ENCODE measurements at places on chromosomes 6 and 20.

- no peak for DNase-seq
Measured at GRCh38 chr6:157552820-157553485, 172.0 kb downstream of the ZDHHC14 start.

GRCh38 chr20:53527196-53527595, 66.4 kb downstream of the ZNF217 start:
- no peak for DNase-seq

DNA sequence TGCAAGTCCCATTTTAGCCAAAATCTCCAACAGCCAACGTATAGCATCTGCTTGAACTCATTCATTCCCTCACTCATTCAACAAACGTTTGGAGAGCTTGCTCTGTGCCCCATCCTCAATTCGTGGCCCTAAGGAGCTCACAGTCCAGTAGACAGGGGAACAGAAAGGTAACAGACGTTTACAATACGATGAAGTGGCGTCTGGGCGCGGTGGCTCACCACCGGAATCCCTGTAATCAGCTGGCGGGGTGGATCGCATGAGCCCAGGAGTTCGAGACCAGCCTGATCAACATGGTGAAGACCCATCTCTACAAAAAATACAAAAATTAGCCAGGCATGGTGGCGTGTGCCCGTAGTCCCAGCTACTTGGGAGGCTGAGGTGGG, 790 bp upstream of the E2F1 start:
- DNase-seq = no peak

DNA sequence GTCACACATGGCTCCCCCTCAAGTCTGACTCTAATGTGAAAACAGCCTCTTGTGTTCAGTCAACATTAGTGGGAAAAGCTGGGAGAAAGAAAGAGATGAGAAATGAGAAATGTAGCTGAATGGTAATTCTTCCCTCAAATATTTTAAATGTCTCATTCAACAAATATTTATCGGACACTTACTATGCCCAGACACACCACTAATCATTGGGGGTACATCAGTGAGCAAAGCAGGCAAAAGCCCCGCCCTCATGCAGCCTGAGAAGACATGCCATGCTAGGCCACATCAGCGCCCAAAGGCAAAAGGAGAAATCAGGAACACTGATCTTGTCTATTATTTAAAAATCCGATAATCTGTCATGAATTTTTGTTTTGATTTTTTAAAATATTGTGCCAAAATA, 89.9 kb upstream of the ASF1A start:
- DNase-seq = no peak

GRCh38 chr6:487956-488355, 96.4 kb downstream of the IRF4 start:
- DNase-seq = no peak

- no peak for DNase-seq
Measured at GRCh38 chr6:101765281-101765680, 371.8 kb downstream of the GRIK2 start.

DNA sequence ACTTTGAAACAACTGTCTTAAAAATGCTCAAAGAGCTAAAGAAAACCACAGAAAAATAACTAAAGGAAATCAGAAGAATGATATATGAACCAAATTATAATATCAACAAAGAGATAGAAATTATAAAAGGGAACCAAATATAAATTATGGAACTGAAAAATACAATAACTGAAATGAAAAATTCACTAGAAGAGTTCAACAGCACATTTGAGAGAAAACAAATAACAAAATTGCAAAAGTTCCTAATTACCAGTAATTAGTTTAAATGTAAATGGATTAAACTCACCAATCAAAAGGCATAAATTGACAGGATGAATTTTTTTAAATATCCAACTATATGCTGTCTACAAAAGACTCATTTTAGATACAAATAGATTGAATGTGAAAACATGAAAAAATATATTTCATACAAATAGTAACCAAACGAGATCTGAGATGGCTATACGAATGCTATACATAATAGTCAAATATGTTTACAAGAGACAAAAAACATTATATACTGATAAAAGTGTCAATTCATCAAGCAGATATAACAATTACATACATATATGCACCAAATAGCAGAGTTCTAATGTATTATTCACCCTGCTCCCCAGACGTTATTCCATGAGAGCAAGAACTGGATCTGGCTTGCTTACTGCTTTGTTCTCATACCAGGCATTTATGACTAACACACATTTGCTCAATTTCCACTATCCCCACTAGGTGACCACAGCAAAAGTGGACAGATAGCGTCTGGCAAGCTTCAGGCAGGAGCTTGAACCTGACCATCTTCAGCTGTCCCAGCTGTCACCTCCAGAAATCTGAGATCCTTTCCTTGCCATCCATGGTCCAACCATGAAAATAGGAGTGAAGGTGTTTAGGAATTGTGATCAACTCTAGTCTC, 72.4 kb upstream of the SIRPA start:
- DNase-seq = no peak

DNA sequence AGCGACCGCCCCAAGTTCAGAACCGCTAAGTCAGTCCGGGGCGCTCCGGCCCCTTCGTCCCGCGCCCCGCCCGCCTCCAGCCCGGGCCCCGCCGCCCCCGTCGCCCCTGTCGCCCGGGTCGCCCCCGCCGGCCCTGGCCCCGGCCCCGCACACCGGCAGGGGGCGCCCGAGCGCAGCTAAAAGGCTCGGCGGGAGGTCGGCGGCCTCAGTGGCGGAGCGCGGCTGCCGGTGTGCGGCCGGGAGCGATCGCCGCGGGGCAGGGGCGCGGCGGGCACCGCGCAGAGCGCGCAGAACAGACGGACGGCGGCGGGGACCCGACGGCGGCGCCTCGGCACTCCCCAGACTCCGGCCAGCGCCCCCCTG, at the start of gene FNDC1:
FNDC1 (plus strand) TSS at position 208 of the 363 bp plus-strand sequence. CDS start 197 bp downstream, outside the sequence.
- DNase-seq = no peak

DNA sequence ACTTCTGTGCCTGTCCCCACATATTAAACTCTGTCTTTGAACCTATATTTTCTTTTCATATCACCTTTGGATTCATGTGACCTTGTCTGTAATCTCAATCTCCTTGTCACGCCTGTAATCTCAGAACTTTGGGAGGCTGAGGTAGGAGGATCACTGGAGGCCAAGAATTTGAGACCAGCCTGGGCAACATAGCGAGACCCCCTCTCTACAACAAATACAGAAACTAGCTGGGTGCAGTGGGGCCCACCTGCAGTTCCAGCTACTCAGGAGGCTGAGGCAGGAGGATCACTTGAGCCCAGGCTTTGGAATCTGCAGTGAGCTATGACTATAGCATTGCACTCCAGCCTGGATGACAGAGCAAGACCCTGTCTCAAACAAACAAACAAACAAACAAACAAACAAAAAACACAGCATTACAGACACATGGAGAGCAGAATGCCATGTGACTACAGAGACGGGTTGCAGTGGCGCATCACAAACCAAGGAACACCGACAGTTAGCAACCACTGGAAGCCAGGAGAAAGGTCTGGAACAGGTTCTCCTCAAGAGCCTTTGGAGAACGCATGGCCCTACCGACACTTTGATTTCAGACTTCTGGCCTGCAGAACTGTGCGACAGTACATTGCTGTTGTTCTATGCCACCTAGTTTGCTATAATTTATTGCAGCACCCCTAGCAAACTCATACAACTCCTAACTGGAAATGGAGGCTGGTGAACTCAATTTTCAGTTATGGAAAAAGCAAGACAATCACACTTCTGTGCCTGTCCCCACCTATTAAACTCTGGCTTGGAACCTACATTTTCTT, 14.6 kb upstream of the TIAM2 start:
- DNase-seq = no peak

GRCh38 chr6:23200946-23201345, 631.6 kb downstream of the HDGFL1 start:
- no peak for DNase-seq

DNA sequence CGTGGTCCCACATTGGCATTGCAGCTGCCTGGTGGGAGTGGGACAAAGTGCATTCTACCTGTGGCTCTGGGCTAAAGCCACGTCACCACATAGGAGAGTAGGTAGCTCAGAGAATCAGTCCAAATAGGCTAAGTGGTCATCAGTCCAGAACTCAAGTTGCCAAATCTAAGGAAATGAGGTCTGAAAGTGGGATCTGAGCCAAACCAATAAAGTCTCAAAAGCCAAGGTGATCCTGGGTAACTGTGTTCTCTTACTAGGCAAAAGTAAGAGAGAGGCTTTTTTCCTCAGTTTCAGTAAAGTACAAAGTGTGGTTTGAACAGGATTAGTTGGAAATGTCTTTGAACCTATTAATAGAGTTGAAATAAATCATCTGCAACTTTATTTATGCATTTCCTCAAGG, 68.6 kb upstream of the CNKSR3 start:
- no peak for DNase-seq

GRCh38 chr6:101286146-101286545, 107.4 kb upstream of the GRIK2 start:
- no peak for DNase-seq

- no peak for DNase-seq
Measured at GRCh38 chr6:34028691-34029360, 117.1 kb downstream of the GRM4 start.

DNA sequence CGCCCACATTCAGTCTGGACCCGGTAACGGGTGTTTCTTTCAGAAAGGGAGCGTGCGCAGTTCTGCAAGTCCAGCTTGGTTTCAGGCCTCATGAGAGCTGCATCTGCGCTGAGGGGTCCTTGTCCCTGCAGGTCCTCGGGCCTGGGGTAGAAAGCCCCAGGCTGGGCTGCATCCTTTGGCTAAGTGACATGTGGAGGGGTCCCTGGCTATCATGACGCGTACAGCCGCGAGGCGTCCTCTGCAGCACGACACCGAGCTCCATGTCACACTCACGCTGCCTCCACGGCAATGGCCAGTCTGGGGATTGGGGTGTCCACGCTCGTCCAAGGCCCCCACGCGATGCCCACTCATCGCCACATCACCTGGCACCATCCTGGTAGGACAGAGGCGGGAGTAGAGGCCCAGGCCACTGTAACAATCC, 1.7 kb upstream of the KIF25 start:
- DNase-seq = no peak

GRCh38 chr20:62603021-62603906, 39.0 kb upstream of the SLCO4A1 start:
- no peak for DNase-seq

DNA sequence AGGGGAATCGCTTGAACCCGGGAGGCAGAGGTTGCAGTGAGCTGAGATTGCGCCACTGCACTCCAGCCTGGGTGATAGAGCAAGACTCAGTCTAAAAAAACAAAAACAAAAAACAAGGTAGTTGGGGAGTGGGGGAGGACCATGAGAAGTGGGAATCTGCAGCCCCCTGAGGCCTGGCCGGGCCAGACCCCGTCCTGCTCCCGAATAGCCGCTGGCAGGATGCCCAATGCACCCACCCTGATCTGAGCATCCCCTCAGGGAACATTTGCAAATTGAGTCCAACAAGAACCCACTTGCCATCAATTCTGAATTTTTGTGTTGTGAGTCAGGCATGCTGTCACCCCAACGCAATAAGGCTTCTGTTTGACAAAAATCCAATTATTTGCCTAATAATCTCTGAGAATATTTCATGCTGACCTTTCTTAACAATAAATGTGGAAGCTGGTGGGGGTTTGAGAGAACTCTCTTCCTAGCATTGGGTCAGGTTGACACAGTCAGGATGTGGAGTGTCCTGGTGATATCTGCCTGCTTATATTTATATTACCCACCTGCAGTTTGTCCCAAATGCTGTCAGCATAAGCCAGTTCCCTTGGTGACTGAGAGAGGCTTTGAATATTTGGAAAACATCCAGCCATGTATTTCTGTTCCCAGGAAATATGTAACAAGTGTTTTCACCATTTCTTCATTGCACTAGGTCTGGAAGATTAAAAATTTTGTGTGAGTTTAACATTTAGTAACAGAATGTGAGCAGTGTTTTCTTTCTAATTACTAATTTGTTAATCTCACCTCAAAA, 28.4 kb upstream of the FRMD1 start:
- no peak for DNase-seq

GRCh38 chr6:97195117-97195516, 87.9 kb downstream of the MMS22L start:
- no peak for DNase-seq

GRCh38 chr6:149211046-149211571, 106.4 kb upstream of the TAB2 start:
- DNase-seq = no peak

- DNase-seq = no peak
Measured at GRCh38 chr6:91482498-91482897, 895.6 kb upstream of the MAP3K7 start.

DNA sequence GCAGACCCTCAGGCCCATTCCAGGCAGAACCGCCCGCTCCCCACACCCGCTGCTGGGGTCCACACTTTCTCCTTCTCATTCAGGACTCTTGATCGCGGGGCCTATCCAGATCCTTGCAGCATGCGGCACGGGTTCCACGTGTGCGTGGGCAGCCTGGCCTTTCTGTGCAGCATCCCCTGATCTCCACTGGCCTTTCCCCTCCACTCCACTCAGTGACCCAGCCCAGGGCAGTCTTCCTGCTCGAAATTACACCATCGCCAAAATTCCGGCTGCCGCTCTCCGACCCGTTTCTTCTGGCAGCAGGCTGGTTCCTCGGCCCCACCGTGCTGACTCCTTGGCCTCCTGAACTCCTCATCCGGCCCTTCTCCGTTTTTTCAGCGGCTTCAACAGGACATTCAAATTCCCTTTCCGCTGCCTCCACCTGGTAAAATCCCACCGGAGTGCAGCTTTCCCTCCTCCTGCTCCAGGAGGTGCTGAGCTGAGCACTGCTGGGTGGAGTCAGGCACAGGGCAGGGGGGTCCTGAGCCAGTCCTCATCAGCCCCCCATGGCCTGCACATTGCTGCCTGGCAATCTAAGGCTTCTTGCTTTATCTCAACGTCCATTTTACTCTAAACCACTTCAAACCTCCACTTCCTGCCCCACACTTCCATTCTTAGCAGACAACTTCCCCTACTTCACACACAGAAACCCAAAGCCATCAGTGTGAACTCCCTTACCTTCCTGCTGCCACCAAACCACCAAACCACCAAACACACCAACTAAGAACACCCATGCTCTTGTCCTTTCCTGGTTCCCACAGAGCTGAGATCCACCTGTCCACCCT, 9.0 kb downstream of the SFT2D1 start:
- no peak for DNase-seq

DNA sequence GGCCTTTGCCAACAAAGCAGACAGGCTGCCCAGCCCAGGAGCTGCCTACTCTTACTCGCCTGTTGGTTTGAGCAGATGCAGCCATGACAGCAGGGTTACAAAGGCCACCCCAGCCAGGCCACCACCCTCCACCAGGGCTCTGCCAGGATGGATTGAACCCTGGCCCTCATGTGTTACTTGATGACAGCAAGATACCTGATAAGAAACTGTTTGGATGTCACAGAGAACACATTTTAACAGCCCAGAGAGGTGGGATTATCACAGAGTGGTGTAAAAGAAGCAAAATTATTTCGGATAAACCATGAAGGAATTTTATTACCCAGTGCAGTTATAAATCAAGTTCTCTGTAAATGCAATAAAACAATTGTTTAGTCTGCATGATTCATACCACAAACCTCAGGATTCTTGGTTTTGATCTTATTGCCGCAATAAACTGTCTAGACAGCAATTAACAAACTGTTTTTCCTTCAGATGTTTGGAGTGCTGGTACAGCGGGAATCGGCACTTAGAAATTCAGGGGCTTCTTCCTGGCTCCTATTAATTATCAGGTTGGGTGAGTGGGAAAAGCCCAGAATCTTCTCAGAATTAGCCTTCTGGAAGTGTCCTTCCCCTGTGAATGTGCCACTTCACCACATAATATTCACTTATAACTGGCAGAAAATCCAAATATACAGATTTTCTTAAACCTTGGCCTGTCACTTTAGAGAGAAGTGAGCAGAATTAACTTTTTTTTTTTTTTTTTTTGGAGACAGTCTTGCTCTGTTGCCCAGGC, 58.0 kb upstream of the SALL4 start:
- DNase-seq = no peak
